ENCODE measurements at places on chromosomes 2 and 18.

DNA sequence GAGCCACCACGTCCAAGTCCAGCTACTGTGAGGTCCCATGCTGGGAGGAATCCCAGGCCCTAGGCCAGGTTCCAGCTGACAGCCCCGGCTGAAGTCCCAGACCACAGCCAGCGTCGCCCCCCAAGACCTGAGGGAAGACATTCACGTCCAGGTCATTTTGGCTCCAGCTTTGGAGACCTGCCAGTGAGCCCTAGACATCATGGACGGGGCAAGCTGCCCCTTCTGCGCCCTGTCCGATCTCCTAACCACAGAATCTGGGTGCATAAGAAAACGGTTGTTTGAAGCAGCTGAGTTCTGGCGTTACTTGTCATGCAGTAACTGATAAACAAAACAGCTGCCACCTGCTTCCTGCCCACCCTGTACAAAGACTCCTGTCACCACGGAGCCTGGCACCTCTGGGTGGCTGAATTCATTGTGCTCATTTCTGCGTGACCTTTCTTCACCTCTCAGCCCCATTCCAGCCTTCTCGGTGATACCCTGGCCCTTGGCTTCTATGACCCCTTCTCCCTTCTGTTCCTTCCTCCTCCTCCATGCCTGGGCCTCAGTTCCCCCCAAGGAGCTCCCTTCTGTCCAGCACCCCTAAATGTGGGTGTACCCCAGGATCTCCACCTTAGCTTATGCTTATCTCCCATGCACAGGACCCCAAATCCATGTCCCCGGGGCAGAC, 72.6 kb upstream of the SMAD7 start:
- no peak for DNase-seq

DNA sequence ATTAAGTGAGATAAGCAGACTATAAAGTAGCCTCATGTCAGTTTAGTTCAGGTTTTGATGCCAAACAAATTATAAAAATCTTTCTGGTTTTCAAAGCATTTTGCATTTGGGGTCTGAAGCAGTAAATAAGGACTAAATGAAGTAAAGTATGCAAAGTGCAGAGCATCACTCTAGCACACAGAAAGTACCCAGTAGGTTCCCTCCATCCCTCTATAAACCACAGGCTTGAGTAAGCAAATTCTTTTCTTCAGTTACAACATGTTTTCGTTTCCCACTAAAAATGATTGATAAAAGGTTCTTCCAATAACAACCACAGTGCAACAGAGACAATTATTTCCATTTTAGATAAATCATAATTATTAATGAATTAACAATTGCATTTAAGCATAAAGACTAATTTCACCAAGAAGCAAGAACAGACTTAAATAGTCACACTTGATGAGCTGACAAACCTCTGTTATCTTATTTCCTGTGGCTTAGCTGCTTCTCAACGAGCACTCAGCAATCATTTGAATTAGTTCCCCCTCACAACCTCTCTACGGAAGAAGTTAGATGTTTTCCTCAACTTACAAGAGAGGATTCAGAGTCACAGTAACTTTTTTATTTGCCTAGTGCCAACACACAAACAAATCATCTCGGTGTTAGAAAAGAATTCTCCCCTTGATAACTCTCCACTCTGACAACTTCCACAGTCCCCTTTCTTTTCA, 249.8 kb downstream of the NBAS start:
- no peak for DNase-seq

- DNase-seq, result no peak
Observed at GRCh38 chr2:1808981-1809422, 64.7 kb upstream of the PXDN start.

GRCh38 chr2:127016329-127016728, 90.6 kb downstream of the BIN1 start:
- no peak for DNase-seq

- peak; percentile 46 for DNase-seq
Observed at GRCh38 chr18:32974421-32975162, 201.8 kb upstream of the KLHL14 start.

DNA sequence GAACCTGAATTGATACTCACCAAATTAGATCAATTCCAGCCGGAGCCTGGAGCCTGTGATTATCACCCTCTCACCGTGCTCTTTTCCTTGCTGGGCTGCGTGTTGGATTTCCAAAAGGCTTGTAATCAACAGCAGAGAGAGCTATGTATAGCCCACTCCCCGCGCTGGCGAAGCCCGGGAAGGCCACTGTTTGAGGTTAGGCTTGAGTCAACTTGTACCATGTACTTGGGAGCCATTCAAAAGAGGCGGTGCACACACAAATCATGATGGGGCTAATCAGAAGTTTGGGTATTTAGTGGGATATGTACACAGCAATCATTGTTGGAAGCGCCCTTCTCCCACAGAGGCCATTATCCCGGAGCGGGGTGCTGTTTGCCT, 151.6 kb downstream of the GLI2 start:
- DNase-seq, result no peak

DNA sequence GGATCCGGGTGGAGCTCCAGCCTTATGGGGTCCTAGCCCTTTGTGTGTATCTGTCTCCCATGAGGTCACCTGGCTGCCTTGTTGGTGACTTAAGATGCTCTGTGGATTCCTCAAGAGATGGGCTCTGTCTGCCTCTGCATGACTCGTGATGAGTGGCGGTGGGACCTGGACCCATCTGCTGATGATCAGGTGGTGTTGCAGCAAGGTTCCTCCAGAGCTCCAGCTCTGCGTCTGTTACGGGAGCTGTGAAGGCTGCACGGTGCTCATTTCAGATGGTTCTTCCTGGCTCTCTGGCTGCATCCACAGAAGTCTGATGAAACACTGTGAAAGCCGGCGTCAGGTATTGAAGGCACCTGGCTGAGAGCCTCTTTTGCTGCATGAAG, 2.4 kb downstream of the AGAP1 start:
- no peak for DNase-seq

DNA sequence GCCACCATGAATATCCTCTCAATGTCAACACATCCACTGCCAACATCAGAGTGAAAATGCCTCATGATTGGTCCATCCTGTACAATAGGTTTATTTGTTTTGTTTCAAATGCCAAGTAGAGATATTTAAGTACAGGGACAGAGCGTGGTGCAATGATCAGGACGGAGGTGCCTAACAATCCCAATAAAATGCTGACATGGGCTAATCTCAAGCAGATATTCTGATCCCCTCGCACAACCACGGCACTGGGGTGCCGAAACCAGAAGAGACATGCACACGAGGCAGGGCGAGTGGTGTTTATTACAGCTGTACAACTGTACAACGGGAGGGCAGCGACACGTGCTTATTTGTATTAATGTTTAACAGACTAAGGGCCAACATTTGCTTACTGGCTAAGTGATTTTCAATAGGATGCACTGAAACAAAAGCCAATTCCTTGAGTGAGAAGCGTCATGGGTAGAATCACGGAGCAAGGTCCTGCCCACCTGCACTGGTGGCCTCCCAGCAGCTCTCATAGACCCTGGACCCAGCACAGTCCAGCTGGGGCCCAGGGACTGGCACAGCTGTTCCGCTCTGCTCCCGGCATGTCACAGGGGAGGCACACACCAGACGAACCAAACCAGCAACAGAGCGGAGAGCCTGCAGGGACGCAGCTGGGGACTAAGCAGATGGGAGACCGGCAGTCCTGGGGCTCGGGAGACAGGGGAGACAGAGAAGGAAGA, 101.4 kb downstream of the HDAC4 start:
- peak; percentile 61 for DNase-seq

DNA sequence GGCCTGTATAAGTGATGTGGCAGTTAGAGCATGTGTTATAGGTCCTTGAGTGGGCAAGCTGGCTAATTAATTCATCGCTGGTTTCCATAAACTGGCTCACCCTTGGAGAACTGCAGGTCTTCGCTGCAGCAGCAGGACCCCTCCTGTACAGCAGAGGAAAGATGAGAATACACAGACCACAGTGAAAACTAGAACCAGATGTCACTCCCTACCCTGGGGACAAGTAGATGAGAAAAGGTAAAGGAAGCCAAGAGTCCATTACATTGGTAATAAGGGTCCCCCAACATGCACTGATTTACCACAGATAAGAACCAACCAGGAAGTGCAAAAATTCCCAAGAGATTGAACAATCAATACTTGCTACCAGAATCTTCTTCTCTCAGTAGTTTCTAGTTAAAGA, 415.6 kb upstream of the LYPD1 start:
- no peak for DNase-seq

GRCh38 chr2:186612555-186613440, 22.9 kb downstream of the ITGAV start:
- no peak for DNase-seq

- DNase-seq, result no peak
Observed at GRCh38 chr18:75034937-75035336, 174.0 kb downstream of the PTGR3 start.

DNA sequence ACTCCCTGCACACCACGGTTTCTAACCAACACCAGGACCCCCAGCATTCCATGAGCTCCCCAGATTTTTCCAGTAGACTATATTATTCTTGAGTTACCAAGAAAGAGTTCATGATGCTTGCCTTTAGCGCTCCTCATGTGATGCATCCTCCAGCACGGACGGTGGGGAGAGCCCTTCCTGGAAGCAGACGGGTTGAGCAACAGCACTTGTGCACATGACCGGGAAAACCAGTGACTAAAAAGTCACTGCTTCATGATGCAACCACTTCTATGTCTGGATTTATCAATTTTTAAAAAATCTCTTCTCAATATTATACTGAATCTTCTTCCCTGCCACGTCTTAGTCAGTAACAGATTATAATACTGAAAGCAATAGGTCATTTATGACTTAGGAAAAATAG, 20.4 kb upstream of the DOK6 start:
- no peak for DNase-seq

- no peak for DNase-seq
Observed at GRCh38 chr2:81645745-81646301, 1341.3 kb upstream of the LRRTM1 start.

DNA sequence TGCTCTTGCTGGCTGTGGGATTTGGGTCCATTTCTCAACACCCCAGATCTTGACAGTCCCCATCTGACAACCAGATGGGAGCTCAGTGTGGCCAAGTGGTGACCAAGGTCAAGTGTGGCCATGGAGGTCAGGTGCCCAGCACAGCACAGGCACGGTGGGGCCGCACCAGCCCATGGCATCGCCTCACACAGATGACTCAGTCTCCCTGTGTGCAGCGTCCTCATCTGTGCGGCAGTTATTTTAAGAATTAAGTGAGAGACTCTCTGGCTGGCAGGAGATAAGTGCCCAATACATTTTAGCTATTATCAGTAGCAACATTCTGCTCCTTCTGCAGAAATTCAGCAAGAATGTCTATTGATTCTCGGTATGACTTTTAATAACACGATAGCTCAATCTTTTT, 167.2 kb downstream of the DDX1 start:
- DNase-seq, result no peak

DNA sequence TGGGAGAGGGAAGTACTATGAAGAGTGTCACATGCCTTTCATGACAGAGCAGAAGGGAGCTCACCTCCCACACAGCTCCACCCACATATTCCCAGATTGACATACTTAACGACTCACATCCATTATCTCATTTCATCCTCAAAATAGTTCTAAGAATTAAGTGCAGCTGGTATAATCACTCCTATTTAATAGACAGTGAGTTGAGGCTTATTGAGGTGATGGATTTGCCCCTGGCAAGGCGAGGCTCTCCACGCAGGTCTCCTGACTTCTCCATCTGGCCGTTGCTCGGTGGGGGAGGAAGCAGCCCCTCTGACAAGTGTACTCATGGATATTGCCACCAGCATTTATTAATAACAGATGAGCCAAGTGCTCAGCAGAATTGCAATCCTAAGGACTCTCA, 81.4 kb downstream of the TGOLN2 start:
- DNase-seq, result no peak

DNA sequence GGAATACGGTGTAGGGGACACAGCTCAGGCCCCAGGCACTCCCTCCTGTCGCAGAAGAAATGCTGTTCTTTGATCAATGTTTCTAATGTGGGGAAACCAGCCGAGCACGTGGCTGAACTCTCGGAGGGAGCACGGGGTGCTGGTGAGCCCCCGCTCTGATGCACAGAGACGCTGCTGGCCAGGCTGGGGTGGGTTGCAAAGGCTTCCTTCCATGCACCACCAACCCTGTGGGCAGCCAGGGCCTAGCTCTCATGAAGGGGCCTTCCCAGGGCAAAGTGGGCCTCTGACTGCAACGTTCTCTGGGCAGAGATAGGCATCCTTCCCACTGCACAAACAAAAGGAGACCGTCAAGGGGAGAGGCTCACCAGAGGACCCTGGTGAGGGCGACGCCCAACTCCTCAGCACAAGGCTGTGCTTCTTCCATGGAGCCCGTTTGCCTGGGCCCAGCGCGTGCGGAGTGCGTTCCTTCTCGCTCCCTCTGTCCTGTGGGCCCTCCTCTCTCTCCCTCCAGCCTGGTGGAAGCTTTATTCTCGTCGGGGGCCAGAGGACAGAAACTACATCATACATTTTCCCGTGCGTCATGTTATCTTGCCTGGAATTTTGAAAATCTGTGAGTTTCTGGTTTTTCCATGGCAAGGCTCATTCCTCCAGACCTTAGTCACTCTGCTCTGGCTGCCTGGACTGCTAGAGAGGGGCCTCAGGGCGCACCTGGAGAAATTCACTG, 61.1 kb upstream of the SP3 start:
- no peak for DNase-seq

DNA sequence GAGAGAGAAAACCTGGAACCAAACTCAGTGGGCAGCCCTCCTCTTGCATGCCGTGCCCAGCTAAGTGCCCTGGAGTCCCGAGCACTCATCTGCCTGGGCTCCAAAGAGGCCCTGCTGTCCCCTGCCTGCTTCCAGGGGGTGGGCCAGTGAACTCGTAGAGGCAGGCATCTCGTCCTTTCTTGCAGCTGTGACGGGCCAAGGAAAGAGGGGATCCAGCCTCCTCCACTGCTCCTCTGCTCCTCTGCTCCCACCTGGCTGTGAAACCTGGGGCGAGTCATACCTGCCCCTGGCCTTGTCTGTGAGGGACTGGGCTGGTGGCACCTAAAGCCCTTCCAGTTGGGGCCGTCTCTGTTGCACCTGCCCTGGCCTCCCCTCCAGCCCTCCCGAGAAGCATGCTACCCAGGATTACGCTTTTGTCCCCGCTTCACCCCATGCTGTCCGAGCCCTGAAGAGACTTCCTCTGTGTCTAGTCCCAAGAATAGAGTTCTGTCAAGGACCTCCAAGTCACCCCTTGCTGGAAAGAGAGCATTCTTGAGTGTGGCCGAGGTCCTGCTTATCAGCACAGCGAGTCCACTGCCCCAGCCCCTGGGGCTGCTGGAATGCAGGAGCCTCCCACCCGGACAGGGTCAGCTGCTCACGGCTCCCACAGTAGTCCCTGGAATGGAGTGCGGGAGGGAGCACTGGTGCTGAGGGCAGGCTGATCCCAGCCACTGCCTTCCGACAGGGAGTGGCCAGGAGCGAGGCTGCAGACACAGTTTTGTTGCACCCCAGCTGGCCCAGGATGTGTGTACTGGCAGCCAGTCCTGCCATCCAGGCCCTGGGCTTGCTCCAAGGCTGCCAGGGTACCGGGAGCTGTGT, 14.3 kb downstream of the KCNK3 start:
- DNase-seq, result no peak

- DNase-seq, result no peak
Observed at GRCh38 chr2:199409759-199410529, 47.8 kb downstream of the SATB2 start.

- no peak for DNase-seq
Observed at GRCh38 chr2:58502931-58503330, 261.8 kb upstream of the FANCL start.

- no peak for DNase-seq
Observed at GRCh38 chr18:319720-320119, 51.9 kb upstream of the THOC1 start.

Measured in NCI-H2171 treated with DMSO at 0.1 percent for 48 hours (cell line).